ENCODE measurements at places on chromosomes 3 and 15.

- no peak overlapping the region for H3K27ac ChIP-seq
- H3K27me3 ChIP-seq, result peaks cover 10% of the 10 kb centered on the region
- H3K4me1 ChIP-seq, result peaks cover 4% of the 10 kb centered on the region
- no peaks in the 10 kb centered on the region for H3K36me3 ChIP-seq
- H3K4me3 ChIP-seq, result no peak overlapping the region
Measured at GRCh38 chr15:58179206-58179605, 41.0 kb downstream of the AQP9 start.

DNA sequence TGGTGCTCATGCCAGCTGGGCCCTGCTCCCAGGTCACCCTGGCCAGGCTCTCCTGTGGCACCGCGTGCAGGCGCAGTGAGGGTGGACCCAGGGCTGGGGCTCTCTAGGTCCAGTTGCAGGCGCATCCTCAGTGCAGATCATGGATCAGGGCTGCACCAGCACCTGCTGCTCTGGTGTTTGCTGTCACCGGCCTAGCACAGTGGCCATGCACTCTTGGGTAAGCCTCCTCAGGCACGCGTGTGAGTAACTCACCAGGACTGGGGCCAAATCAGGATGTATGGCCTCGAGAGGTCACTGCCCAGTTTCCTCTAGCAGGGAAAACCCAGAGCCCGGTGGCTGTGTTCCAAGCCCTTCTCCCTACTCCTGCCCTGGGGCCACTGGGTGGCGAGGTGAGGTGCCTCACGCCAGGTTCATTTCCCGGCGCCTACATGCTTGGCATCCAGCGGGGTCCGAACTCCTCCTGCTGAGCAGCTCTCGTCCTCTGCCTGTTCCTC lies 45.5 kb upstream of the SLC41A3 start:
- no peaks in the 10 kb centered on the region for H3K36me3 ChIP-seq
- H3K4me3 ChIP-seq, result no peak overlapping the region
- H3K27ac ChIP-seq, result no peak overlapping the region
- H3K4me1 ChIP-seq, result no peaks in the 10 kb centered on the region

- H3K27me3 ChIP-seq, result no peaks in the 10 kb centered on the region
- H3K36me3 ChIP-seq, result peaks cover 46% of the 10 kb centered on the region
- no peaks in the 10 kb centered on the region for H3K4me1 ChIP-seq
Measured at GRCh38 chr3:10025205-10026083, 793 bp upstream of the FANCD2 start.

- no peak for DNase-seq
- no peak overlapping the region for H3K27ac ChIP-seq
- H3K4me3 ChIP-seq, result no peak overlapping the region
- H3K27me3 ChIP-seq, result no peaks in the 10 kb centered on the region
Measured at GRCh38 chr3:126916546-126916945, 66.4 kb upstream of the PLXNA1 start.

DNA sequence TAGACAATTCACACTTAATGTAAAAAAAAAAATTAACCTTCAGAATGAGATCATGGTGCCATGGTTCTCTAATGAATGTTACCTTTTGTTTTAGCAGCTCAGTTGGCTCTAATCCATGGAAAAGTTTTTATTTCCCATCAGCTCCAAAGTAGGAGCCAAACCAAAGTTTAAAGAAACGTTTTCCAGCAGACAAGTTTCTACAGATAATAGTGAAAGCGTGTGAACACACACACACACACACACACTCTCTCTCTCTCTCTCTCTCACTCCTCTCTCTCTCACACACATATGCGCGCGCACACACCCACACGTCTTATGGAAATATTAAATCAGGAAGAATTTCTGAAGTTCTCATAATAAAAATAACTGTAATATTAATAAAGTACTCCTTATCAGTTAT lies 46.9 kb downstream of the MBNL1 start:
- H3K36me3 ChIP-seq, result no peaks in the 10 kb centered on the region
- H3K4me1 ChIP-seq, result no peaks in the 10 kb centered on the region

DNA sequence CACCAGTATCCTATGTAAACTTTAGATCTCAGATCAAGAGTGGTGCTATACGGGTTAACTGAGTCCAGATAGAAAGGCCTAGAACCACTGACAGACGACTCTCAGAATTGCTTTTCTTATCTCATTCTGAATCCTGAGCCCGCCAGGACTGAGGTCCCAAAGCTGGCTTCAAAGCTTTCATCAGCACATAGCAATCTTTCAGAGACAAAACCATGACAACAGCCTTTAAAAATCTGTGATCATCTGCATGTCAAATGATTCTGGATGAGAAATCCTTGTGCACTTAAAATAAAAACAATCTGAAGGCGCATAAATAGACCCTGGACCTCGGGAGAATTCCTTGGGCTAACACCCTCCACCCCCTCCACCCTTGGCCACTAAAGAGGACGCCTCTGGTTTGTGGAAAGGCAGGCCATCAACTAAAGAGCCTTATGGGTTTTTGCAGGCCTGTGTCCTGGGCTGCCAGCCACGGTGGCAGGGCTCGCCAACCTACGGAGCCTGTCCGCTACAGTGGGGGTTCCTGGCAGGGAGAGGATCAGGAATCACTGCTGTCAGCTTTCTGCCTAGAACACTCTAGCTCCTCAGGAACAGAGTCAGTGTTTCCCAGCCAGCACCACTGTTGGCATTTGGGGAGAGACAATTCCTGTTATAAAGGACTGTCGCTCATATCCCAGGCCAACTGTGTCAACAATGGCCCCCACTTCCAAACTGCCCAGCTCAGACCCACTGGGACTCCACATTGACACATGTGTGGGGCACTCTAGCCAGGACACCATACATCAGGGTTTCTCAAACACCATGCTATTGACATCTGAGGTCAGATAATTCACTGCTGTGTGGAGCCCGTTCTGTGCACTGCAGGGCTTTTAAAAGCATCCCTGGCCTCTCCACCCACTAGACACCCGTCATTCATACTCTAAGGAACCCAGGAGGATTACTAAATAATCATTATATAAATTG lies 20.2 kb downstream of the TLE3 start:
- peaks cover 19% of the 10 kb centered on the region for H3K4me1 ChIP-seq
- H3K27me3 ChIP-seq, result no peaks in the 10 kb centered on the region
- DNase-seq, result no peak
- peaks cover 86% of the 10 kb centered on the region for H3K36me3 ChIP-seq

DNA sequence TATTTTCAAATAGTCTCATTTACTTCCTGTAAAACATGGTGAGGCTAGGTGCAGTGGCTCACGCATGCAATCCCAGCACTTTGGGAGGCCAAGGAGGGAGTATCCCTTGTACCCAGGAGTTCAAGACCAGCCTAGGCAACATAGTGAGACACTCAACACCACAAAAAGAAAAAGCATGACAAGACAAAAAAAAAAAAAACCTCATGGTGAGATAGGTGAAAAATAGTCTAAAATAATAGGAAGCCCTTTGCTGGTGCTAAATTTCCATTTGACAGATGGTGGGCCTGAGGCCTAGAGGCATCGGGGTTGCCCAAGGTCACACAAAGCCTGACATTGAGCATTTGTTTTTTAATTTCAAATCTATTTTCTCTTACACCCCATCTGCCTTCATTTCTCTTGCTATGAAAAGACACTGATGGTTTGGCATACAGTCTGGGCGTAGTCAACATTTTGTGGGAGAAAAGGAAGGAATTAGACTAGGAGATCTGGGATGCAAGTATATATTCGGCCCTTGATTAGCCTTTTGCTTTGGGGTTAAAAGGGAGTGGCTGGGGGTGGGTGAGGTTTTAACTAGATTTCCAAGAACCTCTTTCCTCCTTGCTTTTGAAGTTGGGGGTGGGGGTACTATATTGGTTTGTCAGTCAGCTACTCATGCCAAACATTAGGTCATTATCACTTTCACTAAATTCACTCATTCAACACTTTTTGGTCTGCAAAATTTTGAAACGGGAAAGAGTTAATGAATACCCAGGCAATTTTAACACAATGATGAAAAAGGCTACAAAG lies 11.3 kb downstream of the RAB8B start:
- H3K27ac ChIP-seq, result no peak overlapping the region
- H3K4me1 ChIP-seq, result no peaks in the 10 kb centered on the region
- DNase-seq, result no peak
- no peak overlapping the region for H3K4me3 ChIP-seq

- H3K4me1 ChIP-seq, result no peaks in the 10 kb centered on the region
- no peak overlapping the region for H3K27ac ChIP-seq
- H3K4me3 ChIP-seq, result no peak overlapping the region
- H3K36me3 ChIP-seq, result no peaks in the 10 kb centered on the region
- DNase-seq, result no peak
- no peaks in the 10 kb centered on the region for H3K27me3 ChIP-seq
Measured at GRCh38 chr3:124425972-124426371, 304.3 kb upstream of the UMPS start.

GRCh38 chr15:98163319-98164045 lies 203.0 kb downstream of the ARRDC4 start:
- H3K4me1 ChIP-seq, result no peaks in the 10 kb centered on the region
- H3K4me3 ChIP-seq, result no peak overlapping the region
- DNase-seq, result no peak
- no peak overlapping the region for H3K27ac ChIP-seq
- H3K27me3 ChIP-seq, result no peaks in the 10 kb centered on the region
- H3K36me3 ChIP-seq, result no peaks in the 10 kb centered on the region

GRCh38 chr15:96089405-96090058 lies 241.0 kb upstream of the NR2F2 start:
- H3K4me3 ChIP-seq, result no peak overlapping the region
- no peaks in the 10 kb centered on the region for H3K36me3 ChIP-seq
- no peak overlapping the region for H3K27ac ChIP-seq
- H3K27me3 ChIP-seq, result peaks cover 43% of the 10 kb centered on the region
- H3K4me1 ChIP-seq, result peaks cover 22% of the 10 kb centered on the region
- DNase-seq, result no peak

- H3K4me3 ChIP-seq, result no peak overlapping the region
- no peak overlapping the region for H3K27ac ChIP-seq
- DNase-seq, result no peak
- H3K36me3 ChIP-seq, result no peaks in the 10 kb centered on the region
- no peaks in the 10 kb centered on the region for H3K4me1 ChIP-seq
Measured at GRCh38 chr15:100687582-100688141, 85.3 kb downstream of the ASB7 start.

DNA sequence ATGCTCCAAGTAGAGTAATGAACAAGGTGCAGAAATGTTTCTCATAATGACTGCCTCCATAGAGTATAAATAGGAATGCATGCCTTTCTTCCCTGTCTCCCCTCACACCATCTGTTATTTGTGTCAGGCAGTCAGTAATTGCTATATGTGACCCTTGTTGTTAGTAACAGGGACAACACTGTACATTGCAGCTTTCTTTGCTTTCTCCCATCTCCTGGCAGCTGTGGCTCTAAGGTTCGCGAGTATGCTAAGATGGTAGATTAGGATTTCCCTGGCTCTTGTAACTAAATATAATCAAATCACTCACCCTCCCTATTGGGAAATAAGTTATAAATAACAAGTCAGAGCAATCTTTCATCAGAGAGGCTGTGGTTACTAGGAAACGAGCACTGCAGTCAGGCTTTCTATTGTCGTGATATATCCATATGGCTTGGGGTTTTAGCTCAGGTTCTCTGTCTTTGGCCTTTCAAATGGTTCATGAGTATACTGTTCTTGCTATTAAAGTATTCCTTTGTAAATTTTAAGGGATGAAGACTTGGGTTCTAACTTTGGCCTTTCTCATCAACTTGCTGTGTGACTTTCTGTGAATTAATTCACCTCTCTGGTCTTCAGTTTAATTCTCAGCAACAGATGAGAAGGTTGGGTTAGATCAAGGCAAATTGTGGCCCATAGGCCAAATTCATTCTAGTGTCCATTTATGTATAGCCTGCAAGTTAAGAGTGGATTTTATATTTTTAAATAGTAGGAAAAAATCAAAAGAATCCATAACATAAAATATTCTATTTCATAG lies 8.1 kb upstream of the MINDY4B start:
- no peak overlapping the region for H3K4me3 ChIP-seq
- peak overlapping the region; percentile 72 for H3K27ac ChIP-seq
- H3K4me1 ChIP-seq, result no peaks in the 10 kb centered on the region
- no peaks in the 10 kb centered on the region for H3K36me3 ChIP-seq

DNA sequence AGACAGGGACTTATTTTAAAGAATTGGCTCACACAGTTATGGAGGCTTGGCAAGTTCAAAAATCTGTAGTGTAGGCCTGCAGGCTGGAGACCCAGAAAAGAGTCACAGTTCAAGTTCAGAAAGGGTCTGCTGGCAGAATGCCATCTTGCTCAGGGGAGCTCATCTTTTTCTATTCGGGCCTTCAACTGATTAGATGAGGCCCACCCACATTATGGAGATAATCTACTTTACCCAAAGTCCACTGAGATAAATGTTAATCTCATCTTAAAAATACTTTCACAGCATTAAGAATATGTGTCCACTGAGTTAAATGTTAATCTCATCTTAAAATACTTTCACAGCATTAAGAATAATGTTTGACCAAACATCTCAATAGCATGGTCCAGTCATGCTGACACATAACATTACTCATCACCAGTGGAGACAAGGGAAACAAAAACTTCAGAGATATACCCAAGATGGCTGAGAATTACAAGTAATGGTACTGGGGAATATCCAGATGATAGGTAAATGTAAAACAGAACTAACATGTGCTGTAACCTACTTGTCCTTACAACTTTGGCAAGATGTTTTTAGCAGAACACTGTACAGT lies 74.3 kb upstream of the STAC start:
- no peak for DNase-seq
- no peaks in the 10 kb centered on the region for H3K36me3 ChIP-seq
- no peaks in the 10 kb centered on the region for H3K27me3 ChIP-seq
- no peak overlapping the region for H3K27ac ChIP-seq
- no peak overlapping the region for H3K4me3 ChIP-seq
- no peaks in the 10 kb centered on the region for H3K4me1 ChIP-seq

DNA sequence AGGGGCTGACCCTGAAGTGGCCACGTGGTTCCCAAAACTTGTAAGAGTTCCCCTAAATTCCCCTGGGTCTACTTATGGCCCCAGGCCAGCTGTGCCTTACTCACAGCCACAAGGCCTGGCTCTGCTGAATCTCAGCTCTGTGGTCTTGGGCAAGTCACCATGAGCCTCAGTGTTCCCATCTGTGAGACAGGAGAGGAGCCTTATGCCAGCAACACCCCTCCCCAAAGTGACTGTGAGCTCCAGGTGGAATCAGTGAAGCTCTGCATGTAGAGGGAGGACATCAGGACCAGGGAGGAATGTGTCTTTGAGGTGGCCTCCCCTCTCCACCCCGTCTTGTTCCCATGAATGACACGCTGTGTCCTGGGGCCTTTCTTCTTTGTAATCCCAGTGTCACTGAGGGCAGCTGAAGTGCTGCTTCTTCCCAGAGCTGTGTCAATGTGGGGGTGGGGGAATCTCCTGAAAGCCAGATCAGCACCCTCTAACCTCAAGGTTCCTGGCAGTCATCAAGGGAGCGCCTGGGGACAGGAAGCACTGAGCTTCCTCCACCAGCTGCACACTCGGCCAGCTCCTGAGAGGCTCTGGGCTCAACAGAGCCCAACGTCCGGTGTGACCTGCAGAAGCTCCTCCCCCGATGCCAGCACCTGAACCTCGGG lies 258.9 kb downstream of the UACA start:
- peaks cover 11% of the 10 kb centered on the region for H3K4me1 ChIP-seq
- no peaks in the 10 kb centered on the region for H3K36me3 ChIP-seq

Data from endodermal cell (in vitro differentiated cells).